ENCODE measurements at places on chromosomes 3 and 15.
A peak's percentile ranks its signal among the peaks of the same experiment; 100 is the strongest.

DNA sequence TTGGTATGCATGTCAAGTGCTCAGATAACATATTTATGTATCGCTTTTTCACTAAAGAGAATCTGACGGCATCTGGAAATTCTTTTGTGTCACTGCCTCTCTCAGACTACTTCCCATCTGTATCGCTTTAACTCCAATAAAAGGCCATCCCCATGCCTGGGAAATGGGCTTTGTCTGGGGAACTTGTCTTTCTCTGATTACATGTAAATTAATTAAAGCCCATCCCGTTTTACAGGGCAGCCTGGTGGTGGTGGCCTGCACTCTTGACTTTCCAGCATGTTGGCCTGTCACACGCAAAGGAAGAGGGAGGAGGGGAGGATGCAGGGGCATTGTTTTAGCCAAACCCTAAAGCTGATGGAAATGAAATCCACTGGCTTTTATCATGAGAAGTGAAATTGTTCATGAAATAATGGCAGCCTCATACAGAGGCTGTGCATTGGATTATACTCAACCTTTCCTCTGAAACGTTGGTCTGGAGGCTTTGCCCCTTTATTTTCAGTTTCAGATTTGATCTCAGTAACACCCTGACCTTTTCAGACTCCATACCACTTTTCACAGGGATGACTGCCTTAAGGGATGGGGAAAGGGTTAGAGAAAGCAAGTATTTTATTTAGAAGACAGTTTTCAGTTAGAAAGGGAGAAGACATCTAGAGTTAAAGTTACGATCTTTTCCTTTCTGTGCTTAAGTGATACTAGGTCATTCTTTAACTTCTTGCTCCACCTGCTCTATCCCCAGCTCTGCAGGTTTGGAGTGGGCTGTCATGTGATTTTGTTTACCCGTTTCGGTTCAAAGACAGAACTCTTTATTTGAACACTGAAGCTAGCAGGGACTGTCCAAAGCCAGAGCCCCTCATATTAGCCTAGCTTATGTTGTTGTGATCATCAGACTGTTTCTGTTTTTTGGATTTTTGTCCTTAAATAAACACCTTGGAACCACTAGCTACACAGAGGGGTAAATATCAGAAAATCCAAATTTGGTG is 94.6 kb upstream of the CTDSPL start:
- DNase-seq: no peak

DNA sequence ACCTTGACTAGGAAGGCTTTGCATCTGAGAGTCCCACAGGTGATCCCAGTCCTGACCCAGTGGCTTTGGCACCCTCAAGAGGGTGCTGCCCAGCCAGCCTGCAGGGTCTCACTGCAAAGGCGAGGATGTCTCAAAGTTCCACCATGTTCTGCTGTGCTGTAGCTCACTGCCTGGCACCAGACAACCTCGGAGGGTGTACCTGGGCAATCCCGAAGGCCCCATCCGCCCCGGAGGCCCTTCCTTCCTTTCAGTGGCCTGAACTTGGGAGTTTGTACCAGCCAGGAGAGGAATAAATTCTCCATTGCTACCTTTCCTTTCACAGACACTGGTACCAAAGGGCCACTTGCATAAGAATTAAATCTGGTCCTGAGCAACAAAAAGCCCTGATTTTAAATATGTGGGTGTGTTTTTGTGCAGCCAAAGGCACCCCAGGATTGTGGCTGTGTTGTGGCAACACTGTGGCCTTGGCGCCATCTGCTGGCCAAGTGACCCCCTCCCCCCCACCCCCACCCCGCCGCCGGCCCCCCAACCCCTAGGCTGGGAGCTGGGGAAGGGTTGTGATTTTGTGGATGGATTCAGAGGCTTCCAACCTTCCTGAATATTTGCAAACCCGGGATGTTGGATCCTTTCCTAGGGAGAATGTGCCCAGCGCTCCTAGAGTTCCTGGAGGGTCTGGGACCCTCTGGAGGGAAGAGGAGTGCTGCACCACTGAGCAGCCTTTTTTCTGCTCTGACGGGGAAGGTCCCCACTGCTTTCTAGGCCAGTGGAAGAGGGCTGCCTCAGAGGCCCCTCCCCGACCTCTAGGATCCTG is 9.7 kb upstream of the PTPN23 start:
- DNase-seq: peak; percentile 6

DNA sequence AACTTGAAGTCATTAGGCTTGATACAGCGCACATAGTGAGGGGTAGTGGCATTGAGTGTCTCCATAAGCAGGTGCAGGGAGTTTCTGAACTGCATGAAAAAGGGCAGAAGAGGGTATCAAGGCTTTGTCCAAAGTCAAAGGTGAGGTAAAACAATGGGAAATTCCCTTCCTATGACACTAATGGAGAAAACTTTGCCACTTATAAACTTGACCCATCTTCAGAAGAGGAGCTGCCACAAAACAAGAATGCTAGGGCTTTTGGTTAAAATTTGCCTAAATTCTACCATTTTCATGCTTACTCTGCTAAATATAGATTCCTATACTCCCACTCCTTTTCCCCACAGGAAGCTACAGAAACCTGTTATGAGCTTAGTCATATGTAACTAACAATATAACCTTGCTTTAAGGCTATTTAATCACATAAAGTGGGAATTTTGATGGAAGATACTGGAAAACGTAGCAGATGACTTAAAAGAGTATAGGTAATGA is 87.5 kb upstream of the MYO5C start:
- DNase-seq: no peak

- DNase-seq: no peak
These were observed 68.8 kb upstream of the TMEM115 start for GRCh38 chr3:50428007-50428633.

- no peak for DNase-seq
These were observed 48.7 kb downstream of the NMNAT3 start for GRCh38 chr3:139629033-139629432.

GRCh38 chr3:72079369-72079872 is 294.5 kb upstream of the PROK2 start:
- no peak for DNase-seq

- no peak for DNase-seq
These were observed 7.9 kb upstream of the ZMAT3 start for GRCh38 chr3:179079537-179079936.

DNA sequence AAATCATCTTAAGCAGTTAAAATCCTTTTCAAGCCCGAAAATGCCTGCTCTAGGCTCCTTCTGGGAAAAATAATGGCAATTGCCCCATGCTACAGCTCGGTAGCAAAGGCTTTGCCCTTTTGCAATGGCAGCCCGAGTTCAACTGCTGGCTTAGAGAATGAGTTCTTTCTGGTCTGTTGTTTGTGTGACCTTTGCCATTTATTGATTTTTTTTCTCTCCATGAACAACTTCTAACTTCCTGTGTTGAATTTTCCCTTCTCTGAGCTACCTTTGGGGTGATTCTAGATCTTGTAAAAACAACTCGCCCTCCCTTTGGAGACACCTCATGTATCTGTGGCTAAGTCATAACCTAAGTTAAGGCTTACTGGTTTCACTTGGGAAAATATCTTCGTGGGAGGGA is 139.3 kb downstream of the PLCH1 start:
- DNase-seq: no peak

DNA sequence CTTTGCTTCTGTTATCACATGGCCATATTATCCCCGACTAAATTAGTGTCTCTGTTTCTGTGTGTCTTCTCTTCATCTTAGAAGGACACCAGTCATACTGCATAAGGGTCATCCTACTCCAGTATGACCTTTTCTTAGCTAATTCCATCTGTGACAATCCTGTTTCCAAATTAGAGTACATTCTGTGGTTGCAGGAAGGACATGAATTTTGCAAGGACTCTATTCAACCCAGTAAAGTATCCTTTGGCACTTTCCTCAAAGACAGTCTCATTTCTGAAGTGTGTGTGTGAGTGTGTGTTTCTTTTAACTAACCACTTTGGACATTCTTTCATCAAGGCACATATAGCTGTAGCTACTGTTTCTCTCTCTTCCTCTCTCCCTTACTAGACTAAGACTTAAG is 15.2 kb upstream of the MME start:
- DNase-seq: no peak

- no peak for DNase-seq
These were observed 6.5 kb downstream of the DCBLD2 start for GRCh38 chr3:98894791-98895576.

DNA sequence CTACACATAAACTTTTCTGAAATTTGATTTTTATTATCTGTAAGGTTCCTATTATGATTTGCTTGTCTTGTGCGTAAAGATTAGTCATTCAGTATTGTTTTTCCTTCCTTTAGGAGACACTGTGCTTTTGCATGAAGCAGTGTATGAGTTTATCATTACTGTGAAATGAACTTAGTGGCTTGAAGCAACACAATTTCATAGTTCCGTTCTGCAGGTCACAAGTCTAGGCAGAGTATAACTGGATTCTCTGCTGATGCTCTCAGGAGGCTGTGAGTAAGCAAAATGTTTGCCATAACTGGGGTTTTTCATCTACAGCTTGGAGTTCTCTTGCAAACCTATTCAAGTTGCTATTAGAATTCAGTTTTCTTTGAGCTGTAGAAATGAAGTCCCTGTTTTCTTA is 1136.1 kb downstream of the OTOL1 start:
- no peak for DNase-seq

DNA sequence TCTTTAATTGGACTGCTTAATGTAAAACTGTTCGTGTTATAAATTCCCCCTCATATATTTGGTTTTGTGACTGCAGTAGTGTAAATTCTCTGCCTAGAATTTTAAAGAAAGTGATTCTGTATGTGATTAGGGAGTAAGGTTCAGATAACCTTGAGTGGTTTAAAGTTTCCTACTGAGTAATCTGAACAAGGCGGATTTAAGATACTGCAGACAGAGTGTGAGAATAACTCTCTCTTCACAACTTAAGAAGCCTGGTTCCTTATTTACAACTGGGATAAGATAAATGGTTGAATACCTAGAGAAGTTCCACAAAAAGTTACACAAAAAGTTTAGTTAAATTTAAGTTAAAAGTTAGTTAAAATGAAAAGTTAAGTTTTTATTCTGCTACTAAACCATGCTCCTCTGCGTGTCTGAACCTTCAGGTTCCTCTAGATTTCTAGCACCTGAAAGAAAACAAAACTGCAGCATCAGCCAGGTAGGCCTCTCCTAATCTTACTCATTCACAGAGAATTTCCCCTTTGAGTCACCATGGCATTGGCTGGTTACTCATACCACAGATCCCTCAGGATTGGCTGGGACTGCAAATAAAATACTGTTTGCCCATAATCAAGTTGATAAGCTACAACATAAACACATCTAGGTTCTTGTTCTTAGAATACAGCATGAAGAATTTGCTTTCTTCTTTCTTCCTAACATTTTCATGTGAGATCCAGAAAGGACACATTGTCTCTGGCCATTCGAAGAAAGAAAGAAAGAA is at the start of gene ARL14:
ARL14 (plus strand) TSS at position 614 of the 757 bp plus-strand sequence. CDS start 187 bp downstream, outside the sequence.
- no peak for DNase-seq

DNA sequence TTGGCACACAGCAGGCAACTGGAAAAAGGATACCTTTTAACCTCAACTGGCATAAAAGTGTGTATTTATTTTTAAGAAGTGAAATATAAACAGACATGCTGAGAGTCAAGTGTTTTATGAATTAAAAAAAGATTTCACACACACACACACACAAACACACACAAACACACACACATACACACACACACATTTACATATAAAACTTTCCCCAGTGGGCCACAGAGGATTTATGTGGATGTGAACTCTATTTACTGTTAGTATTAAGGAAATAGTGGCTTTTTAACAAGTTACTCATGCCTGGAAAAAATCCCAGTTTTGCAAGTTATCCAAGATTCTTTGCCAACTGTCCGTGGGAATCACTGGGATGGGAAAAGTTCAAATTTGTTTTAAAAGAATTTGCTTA is 725.9 kb upstream of the NR2F2 start:
- DNase-seq: no peak

DNA sequence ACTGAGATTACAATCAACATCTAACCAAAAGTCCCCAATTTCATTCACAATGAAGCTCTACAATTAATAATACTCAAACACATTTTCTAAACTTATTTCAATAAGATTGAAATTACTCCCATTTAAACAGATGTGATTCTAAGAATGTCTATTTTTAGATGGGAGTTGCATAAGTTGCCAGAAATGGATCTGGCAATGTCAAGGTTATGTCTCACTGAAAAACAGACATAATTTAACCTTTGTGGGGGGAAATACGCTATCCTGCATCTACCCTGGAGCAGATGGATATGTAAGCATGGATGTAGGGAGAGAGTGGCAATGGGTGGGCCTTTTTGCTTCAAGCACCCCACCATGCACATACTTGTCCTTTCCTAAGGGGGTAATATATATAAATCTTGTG is 6.7 kb upstream of the EIF1B start:
- no peak for DNase-seq

GRCh38 chr3:156037356-156037755 is 83.0 kb upstream of the KCNAB1 start:
- DNase-seq: no peak

GRCh38 chr3:178735032-178735674 is 198.9 kb downstream of the KCNMB2 start:
- no peak for DNase-seq

- DNase-seq: no peak
These were observed 41.4 kb downstream of the ROBO2 start for GRCh38 chr3:77081240-77081661.

GRCh38 chr3:40925231-40925630 is 274.1 kb upstream of the CTNNB1 start:
- no peak for DNase-seq

GRCh38 chr15:88303395-88303794 is 46.9 kb upstream of the NTRK3 start:
- no peak for DNase-seq

DNA sequence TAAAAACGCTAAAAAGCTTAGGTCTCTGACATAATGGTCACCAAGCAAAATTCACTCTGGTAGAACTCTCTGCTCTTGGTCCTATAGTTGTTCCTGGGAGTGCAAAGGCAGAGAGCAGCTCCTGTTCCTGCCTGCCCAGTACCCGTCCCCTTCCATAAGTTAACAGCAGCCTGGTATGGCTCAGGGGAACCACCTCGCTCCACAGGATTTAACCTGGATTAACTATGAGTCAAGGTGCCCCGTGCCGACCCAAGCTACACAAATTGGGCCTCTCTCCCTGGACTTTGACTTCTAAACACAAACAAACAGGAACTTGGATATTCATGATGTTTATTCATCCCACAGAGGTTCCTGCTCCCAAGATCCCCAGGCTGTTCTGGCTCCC is 32.1 kb downstream of the SCAP start:
- DNase-seq: no peak

DNA sequence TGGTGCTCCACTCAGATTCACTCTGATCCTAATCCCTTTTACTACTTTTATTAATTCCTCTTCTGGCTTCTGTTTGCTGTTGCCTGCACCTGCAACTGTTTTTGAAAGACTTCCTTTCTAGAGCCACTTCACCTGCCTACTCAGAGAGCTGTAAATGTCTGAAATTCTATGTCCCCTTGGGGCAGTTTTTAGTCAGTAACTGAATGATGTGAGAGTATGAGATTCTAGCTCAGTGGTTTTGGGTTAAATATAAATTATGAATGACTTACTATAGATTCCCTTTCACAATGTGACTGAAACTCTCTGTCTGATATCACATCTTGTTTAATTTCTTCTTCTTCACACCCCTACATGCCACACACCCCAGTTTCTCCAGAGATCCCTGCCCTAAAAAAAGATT is 47.8 kb upstream of the LRRC3B start:
- no peak for DNase-seq

DNA sequence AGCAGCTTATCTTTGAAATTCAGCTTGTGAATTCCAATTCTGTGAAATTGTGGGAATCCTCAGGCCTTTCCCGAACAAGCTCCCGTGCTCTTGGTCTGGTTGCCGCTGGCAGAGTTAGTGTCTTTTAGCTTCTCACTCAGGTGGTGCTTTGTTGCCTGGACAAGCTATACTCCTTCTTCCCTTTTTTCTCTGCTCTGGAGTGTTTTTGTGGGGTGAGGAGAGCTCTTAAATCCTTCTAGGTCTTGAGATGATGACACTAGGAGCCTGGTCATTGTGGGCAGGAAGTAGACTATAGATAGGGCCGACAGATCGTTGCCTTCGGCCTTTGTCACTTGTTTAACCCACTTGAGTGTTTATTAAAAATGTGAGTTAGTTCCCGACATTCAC is 93.8 kb downstream of the SLCO3A1 start:
- no peak for DNase-seq

Data from central memory CD4-positive, alpha-beta T cell (primary cell).